HepG2 (cell line): ENCODE measurements at places on chromosomes 1 and 21.

GRCh38 chr1:157870490-157870889, 28.9 kb upstream of the CD5L start:
- DNase-seq, result no peak

GRCh38 chr1:58909914-58910681, 126.3 kb upstream of the JUN start:
- DNase-seq, result no peak

DNA sequence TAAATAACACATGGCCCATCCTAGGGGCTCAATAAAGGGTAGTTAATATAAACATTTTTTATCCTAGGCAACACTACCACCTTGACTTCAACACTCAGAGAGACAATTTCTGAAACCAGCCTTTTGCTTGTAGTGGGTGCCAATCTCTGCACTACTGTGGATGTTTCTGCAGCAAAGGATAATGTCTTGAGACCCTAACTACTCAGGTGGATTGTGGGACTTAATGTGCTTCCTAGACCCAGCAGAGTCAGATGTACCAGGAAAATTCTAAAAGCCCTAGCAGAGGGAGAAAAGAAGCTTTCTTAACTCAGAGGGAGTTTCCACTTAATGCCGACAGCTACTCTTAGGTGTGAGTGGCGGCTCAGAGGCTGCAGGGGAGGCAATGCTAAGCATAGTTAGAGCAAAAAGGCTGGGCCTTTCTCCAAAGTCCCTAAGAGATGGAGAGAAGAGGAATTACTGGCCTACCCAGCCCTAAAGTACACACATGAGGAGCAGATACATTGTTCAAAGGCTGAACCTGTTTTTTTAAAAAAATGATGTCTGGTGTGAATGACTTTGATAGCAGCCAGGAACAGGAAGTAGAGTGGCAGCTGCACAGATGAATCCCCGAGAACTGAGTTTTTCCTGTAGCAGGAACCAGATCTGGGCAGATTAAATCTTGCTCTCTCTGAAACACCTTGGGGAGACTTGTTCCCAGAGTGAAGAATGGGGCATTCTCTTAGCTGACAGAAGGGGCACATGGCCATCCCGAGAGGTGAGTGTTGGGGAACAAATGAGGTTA, 33.5 kb upstream of the ABCD3 start:
- peak; percentile 83 for DNase-seq

- no peak for DNase-seq
Measured at GRCh38 chr1:210234329-210234757, 1.7 kb downstream of the SERTAD4 start.

DNA sequence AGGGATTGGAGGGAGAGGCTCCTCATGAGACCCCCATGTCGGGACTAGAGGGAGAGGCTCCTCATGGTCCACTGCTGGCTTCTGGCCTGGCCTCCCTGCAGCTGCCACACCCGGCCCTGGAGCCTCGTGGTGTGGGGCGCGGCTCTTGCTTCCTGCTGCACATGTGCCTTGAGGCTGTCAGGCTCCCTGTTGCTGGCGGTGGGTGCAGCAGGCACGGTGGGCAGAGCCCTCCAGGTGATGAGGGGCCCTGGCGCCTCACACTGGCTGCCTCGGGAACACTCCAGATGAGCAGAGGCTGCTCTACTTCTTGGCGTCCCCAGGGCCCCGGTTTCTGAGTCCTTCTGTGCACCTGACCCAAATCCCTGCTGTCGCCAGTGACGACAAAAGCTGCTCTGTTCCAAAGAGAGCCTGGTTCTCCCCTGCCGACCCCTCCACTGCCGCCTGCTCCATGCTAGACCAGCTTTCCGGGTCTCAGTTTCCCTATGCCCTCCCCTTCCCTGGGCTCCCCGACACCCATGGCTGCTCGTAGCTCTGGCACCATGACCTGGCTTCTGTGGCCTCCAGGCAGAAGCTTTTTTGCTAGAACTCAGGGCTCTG, 9.7 kb upstream of the ATAD3B start:
- no peak for DNase-seq

DNA sequence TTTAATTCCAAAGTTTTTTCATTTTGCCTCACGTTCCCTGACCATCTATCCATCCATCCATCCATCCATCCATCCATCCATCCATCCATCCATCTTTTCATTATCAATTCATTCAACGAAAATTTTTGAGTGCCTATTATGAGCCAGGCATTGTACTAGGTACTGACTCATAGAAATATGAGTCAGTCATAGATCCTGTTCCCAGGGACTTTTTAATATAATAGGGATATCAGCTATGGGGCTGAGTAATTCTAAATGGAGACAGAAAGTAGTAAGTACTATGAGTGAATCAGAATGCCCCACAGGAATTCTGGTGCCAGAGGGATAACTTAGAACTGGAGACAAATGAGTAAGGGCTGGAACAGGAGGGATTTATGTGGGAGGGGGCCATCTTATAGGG, 49.8 kb upstream of the GNG12 start:
- DNase-seq, result no peak

DNA sequence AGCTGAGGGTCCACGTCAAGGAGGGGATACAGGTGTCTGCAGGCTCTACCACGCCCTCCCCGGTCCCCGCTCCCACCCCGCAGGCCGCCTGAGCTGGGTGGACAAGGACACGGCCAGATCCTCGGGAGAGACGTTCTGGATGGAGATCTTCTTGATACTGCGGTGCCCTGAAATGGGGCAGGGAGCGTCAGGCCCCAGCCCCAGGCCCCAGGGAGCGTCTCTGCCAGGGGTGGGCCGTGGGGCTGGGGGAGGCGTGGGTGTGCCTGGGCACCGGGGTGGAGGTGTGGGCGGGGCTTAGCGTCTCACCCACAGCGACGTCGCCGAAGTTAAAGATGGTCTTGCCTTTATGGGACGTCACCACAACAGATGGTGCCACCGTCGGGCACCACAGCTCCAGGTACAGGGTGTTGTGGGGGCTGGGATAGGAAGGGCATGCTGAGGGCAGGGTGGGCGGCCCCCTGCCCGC, 7.3 kb upstream of the TMEM52 start:
- DNase-seq, result no peak

DNA sequence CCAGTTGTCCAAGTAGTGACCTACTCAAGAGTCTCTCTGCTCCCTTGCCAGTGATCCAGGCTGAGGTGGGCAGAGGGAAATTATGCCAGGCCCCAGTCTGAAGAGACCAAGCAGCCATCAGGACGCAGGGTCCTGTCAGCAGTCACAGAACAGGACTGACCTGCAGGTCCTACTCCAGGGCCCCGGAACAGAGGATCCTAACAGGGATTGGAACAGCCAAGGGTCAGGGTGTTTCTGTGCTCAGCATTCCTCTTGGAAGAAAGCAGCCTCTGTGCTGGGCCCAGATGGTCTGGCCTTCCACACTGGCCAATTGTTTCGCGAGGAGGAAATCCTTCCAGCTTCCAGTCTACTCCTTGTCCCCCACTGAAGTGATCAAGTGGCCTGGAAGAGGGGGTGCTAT, 41.6 kb upstream of the USP1 start:
- DNase-seq, result no peak

DNA sequence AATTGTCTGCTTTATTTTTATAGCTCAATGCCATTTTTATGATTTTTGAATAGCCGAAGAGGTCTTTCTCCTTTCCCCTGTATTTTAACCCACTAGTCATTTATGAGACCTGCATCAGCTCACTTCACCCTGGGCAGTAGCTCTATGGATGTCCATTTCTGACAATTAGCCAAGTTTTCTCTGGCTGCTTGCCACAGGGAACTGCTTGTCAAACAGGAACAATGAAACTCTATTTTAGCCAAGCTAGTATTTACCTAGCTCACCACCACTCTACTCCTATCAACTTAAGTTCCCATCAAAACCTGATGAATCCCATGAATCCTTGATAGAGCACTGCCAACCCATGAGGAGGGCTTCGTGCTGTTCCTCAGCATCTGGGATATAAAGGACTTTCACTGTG, 406.7 kb downstream of the RWDD3 start:
- peak; percentile 44 for DNase-seq

DNA sequence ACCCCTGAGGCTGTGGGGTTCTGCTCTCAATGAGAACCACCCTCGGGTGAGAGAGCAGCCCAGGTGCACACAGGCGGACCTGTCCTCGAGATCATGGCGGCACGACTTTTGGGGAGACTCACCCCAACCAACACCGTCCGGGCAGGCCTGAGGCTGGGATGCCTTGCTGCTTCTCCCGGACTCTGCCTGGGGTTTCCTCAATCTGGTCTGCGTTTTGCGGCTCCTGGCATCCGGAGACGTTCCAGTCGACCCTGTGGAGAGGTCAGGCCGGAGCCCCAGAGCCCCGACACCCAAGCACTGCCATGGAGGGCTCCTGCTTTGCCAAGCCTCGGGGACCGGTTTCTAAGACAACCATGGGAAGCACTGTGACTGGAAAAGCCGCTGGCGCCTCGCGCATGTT, 3879.7 kb downstream of the SRGAP2C start:
- DNase-seq, result no peak

- DNase-seq, result no peak
Measured at GRCh38 chr1:44909901-44910544, 67.0 kb upstream of the PTCH2 start.

DNA sequence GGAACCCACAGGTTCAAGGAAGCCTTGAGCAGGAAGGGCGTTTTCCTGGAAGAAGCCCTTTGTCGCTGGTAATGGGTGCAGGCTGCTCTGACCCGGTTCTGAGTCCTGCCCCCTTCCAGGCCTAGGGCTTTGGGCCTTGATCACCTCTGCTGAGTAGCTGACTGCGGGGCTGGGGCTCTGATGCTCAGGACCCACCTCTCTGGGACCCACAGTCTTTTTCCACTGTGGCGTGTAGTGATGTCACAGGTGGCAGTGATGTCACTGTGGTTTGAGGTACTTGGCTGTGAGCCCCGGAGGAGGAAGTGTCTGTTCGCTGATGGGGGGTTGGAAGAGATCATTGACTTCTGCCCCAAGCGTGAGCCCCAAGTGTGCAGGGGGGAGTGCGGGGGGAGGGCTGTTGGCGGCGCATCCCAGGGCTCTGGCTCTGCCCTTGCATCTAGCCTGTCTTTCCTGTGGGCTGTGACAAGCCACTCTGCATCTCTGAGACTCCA, 6.9 kb downstream of the TNFRSF1B start:
- no peak for DNase-seq

- DNase-seq, result no peak
Measured at GRCh38 chr1:57112148-57112547, 146.3 kb upstream of the C8B start.

DNA sequence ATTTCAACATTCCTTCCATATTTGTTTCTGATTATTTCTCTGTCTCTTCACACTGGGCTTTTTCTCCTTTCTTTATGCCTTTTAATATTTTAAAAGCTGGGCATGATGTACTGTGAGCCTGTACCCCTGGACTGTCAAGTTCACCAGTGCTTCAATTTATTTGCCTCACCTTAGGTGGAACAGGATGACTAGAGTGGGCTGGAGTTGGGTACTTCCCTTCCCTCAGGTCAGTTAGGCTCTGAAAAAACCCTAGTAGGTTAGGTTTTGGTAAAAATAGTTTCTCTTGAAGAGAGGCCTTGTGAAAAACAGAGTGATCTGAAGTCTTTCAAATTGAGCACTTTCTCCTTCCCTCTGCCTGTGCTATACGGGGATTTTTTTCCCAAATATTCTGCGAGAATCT, 163.0 kb upstream of the LYPLAL1 start:
- no peak for DNase-seq

GRCh38 chr1:244049162-244050013, 1.7 kb upstream of the ZBTB18 start:
- no peak for DNase-seq

GRCh38 chr1:107782217-107782845, 182.6 kb downstream of the VAV3 start:
- DNase-seq, result peak; percentile 43

DNA sequence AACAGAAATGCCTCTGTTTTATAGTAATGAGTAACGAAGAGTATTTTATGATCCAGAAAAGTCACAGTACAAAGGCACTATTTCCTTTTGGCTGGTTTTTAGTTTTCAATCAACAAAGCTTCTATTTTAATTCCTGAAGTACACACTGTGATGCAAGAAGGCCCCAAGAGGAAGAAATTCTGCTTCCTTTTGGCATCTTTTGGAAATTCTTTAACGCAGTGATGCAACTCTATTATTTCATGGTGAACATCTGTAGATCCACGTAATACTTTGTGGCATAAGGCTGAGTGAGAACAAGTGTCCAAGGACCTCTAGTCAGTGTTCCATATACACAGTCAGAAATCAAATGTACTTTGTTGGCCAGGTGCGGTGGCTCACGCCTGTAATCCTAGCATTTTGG, 137.5 kb downstream of the TGFB2 start:
- DNase-seq, result no peak

GRCh38 chr1:181369416-181369815, 113.9 kb upstream of the CACNA1E start:
- no peak for DNase-seq

GRCh38 chr1:19426294-19427086, 58.8 kb downstream of the CAPZB start:
- peak; percentile 64 for DNase-seq

GRCh38 chr1:53127546-53127945, 14.9 kb downstream of the SLC1A7 start:
- DNase-seq, result no peak

DNA sequence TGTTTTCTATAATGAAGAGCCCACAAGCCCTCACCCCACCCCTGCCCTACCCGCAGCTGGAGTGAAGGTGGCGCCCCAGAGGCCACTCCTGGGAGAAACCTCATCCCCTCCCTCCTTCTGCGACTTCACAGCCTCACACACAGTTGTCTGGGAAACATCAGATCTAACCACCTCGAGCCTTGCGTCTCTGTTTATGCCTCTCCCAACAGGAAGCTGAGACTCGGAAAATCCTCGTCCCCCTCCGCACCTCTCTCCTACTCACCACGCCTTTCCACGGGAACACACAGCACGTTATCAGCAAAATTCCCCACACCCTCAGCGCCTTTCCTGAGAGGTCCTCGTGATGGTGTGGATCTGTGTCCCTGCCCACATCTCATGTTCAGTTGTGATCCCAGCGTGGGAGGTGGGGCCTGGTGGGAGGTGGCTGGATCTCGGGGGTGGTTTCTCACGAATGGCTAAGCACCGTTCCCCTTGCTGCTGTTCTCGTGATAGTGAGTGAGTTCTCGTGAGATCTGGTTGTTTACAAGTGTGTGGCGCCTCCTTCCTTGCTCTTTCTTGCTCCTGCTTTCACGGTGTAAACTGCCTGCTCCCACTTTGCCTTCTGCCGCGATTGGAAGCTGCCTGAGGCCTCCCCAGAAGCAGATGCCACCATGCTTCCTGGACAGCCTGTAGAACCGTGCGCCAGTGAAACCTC, 190.6 kb downstream of the KIF26B start:
- no peak for DNase-seq

DNA sequence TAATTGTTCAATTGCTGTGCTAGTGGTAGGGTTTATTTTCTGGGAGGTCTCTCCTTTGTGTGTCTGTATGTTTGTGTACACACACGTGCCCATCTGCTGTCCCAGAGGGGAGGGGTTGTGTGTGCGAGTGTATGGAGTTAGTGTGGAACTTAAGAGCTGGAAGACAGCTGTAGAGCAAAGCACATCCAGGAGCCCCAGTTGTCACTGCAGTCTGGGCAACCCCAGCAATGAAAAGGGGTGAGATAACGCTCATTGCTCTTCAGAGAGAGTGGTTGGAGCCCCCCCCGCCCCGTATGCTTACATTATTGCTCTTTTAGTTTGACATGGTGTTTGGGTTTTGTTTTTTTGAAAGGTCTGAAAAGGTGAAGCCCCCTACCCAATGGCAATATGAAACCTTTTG, 36.9 kb downstream of the NCF2 start:
- DNase-seq, result no peak

- no peak for DNase-seq
Measured at GRCh38 chr1:225026701-225027100, 97.2 kb downstream of the DNAH14 start.
